Naive thymus-derived CD8-positive, alpha-beta T cell (primary cell): ENCODE measurements at places on chromosomes 4 and X. TPM values are rescaled to one million over a fixed set of nuclear protein-coding genes. Genes with fewer than 3 reads are reported as not detected.

- H3K4me1 ChIP-seq = peaks cover 1% of the 10 kb centered on the region
- no peak overlapping the region for H3K27ac ChIP-seq
- no peak overlapping the region for H3K4me3 ChIP-seq
- H3K36me3 ChIP-seq = peaks cover 30% of the 10 kb centered on the region
- no peaks in the 10 kb centered on the region for H3K27me3 ChIP-seq
Measured at GRCh38 chrX:13669246-13669737, 16.4 kb downstream of the TCEANC start.

The UGT2A1 gene
- not detected for total RNA-seq

DNA sequence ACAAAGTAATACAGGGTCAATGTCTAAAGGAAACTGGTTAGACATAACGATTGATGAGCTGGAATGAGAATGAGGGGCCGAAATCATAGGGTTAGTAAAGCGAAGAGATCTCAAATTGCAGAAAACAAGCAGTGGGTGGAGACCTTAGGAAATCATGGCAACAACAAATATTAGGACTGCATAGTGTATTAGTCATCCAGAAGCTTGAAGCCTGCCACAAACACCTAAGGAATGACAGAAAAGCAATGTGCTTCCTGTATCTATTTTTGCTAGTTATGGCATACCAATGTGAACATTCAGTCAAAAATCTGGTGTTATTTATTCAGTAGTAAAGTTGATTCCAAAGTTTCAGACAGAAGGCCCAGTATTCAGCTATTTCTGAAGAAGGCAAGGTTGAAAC lies 410.9 kb upstream of the CT83 start:
- no peaks in the 10 kb centered on the region for H3K27me3 ChIP-seq
- no peaks in the 10 kb centered on the region for H3K36me3 ChIP-seq
- no peak for DNase-seq
- no peaks in the 10 kb centered on the region for H3K4me1 ChIP-seq
- no peak overlapping the region for H3K4me3 ChIP-seq
- H3K27ac ChIP-seq = no peak overlapping the region

- no peaks in the 10 kb centered on the region for H3K36me3 ChIP-seq
- H3K4me1 ChIP-seq = peaks cover 9% of the 10 kb centered on the region
- H3K27me3 ChIP-seq = no peaks in the 10 kb centered on the region
- peak overlapping the region; percentile 34 for H3K27ac ChIP-seq
- DNase-seq = no peak
- H3K4me3 ChIP-seq = no peak overlapping the region
Measured at GRCh38 chr4:123418351-123418931, 21.8 kb downstream of the SPRY1 start.

The PCYT1B gene
- total RNA-seq = not detected

GRCh38 chrX:141642979-141643378 lies 53.5 kb downstream of the SPANXA2 start:
- H3K27me3 ChIP-seq = no peaks in the 10 kb centered on the region
- no peak for DNase-seq
- H3K4me3 ChIP-seq = no peak overlapping the region
- no peaks in the 10 kb centered on the region for H3K36me3 ChIP-seq

DNA sequence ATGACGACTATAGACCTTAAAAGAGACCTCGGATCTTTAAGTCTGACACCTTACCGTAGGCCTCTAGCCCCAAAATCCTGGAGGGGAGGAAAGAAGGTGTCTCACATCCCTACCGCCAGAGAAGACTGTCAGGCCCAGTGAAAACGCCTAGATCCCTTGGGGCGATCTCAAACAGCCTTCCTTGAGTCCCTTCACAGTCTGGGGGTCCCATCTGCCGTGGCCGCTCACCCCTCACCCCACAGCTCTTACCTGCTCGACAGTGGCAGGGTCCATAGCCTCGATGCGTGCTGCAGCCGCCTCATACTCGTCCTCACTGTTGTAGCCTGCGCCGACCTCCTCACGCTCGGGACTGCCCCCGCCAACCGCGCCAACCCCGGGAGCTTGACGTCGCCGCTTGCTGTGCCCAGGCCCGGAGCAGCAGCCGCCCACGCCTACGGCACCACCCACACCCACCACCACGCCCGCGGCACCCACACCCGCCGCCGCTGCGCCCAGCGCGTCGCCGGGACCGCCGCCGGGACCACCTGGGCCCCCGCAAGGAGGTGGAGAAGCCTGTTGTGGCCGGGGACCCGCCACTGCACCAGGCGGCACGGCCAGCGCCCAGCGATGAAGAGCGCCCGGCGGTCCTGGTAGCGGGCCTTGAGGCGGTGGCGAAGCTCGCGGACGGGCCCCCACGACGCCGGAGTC lies 536 bp downstream of the OTUD5 start:
- H3K27ac ChIP-seq = peak overlapping the region; percentile 95
- H3K36me3 ChIP-seq = no peaks in the 10 kb centered on the region
- H3K4me1 ChIP-seq = peaks cover 48% of the 10 kb centered on the region
- DNase-seq = peak; percentile 49
- peak overlapping the region; percentile 82 for H3K4me3 ChIP-seq
- no peaks in the 10 kb centered on the region for H3K27me3 ChIP-seq

- peaks cover 3% of the 10 kb centered on the region for H3K4me1 ChIP-seq
- H3K36me3 ChIP-seq = no peaks in the 10 kb centered on the region
- H3K27me3 ChIP-seq = peaks cover 2% of the 10 kb centered on the region
- no peak overlapping the region for H3K4me3 ChIP-seq
Measured at GRCh38 chrX:154602766-154603437, 16.2 kb downstream of the CTAG1B start.

- H3K4me3 ChIP-seq = no peak overlapping the region
- H3K4me1 ChIP-seq = no peaks in the 10 kb centered on the region
- no peak overlapping the region for H3K27ac ChIP-seq
- H3K36me3 ChIP-seq = no peaks in the 10 kb centered on the region
- H3K27me3 ChIP-seq = no peaks in the 10 kb centered on the region
Measured at GRCh38 chrX:27915617-27916016, 65.6 kb downstream of the DCAF8L1 start.

DNA sequence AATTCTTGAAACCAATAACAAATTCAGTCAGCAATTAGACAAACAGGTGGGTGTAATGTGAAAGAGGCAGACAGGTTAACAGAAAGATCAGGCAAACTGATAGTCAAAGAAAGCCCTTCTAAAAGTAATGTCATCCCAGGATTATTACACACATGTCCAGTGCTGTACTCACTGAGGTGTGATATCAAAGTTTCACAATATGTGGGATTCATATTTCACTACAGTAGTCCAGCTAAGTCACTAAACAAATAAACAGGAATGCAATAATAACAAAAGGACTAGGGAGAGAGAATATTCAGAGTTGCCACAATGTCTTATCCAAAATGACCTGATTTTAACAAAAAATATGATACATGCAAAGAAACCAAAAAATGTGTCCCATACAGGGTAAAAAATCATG lies 787.5 kb downstream of the FSTL5 start:
- H3K27ac ChIP-seq = no peak overlapping the region
- no peak for DNase-seq
- no peaks in the 10 kb centered on the region for H3K36me3 ChIP-seq
- no peaks in the 10 kb centered on the region for H3K27me3 ChIP-seq
- no peaks in the 10 kb centered on the region for H3K4me1 ChIP-seq

- no peaks in the 10 kb centered on the region for H3K4me1 ChIP-seq
- H3K36me3 ChIP-seq = no peaks in the 10 kb centered on the region
- peaks cover 2% of the 10 kb centered on the region for H3K27me3 ChIP-seq
- no peak for DNase-seq
- no peak overlapping the region for H3K4me3 ChIP-seq
Measured at GRCh38 chrX:149467920-149468319, 37.2 kb downstream of the IDS start.

- no peaks in the 10 kb centered on the region for H3K36me3 ChIP-seq
- H3K27me3 ChIP-seq = no peaks in the 10 kb centered on the region
- H3K27ac ChIP-seq = peak overlapping the region; percentile 82
- peaks cover 30% of the 10 kb centered on the region for H3K4me1 ChIP-seq
Measured at GRCh38 chr4:118281611-118282442, 71.0 kb downstream of the PRSS12 start.
